ENCODE measurements at places on chromosomes 16 and 17. TPM values are rescaled to one million over a fixed set of nuclear protein-coding genes. Genes with fewer than 3 reads are reported as not detected.

Gene QPRT
- total RNA-seq: 0.57 TPM

Gene PYY
- not detected for total RNA-seq

Gene TPSG1
- total RNA-seq: not detected

Gene SLC52A1
- total RNA-seq: not detected

Gene SCGB1C2
- total RNA-seq: not detected

Gene CDH8
- total RNA-seq: 3.4 TPM

Gene CCDC154
- total RNA-seq: 2.1 TPM

Gene TTYH2
- total RNA-seq: 1.2 TPM

Gene TAOK1
- total RNA-seq: 29.6 TPM

Gene KRTAP4-11
- not detected for total RNA-seq

Gene METRNL
- 40.5 TPM for total RNA-seq

Gene PVALEF
- not detected for total RNA-seq

Gene KCNH6
- not detected for total RNA-seq

Gene NPB
- 0.11 TPM for total RNA-seq

Gene ARHGAP23
- total RNA-seq: 58.4 TPM

Gene NEUROD2
- not detected for total RNA-seq

Gene HS3ST3B1
- 1.7 TPM for total RNA-seq

Gene PRAC1
- total RNA-seq: not detected

Gene NME1
- total RNA-seq: 398 TPM

Gene C16orf96
- total RNA-seq: not detected

Gene PFAS
- total RNA-seq: 96.7 TPM

Gene ODAD4
- 9.4 TPM for total RNA-seq

Gene TBC1D3G
- not detected for total RNA-seq

Gene MYADML2
- total RNA-seq: not detected
